ENCODE measurements at places on chromosomes 16 and 17. TPM values are rescaled to one million over a fixed set of nuclear protein-coding genes. Genes with fewer than 3 reads are reported as not detected.

DNA sequence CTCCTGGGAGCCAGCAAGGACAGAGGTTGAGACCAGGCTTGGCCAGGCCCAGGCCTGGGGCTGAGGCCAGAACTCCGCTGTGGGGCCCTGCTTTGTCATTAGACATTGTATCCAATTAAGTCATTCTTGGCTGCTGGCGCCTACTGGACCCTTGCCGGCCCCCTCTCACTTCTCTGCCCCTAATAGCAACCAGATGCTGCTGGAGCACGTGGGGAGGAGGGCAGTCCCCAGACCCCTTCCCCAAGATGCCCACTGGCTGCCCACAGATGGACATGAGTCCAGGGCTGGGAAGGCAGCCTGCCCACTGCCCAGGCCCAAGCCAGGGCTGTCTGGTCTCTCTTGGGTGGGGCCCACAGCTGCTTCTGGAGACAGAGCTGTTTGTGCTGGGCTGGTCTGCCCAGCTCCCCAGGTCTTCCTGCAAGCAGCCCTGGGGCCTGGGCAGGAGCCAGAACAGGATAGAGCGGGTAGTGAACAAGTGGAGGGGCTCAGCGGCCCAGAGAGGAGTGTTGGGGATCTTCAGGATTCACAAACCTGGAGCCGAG, 7.8 kb downstream of the PLXDC1 start:
- H3K4me1 ChIP-seq = no peaks in the 10 kb centered on the region
- no peaks in the 10 kb centered on the region for H3K27me3 ChIP-seq
- no peaks in the 10 kb centered on the region for H3K36me3 ChIP-seq

CES1 gene
- total RNA-seq = 0.37 TPM

DNA sequence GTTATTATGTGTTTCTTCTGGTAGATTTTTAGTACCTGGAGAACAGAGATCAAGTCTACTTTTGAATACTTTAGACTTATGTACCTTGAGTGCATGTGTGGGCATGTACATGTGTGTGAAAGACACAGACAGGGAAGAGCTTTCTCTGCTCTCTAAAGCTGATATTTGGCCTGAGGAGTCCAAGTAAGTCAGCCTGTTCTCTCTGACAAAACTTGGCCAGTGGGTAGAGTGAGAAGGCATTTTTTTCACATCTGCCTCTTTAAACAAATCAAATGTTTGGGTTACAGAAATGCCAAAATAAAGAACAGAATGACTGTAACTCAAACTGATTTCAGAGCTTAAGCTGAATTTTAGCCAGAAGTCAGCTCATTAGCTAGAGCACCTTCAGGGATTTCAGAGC, 309.7 kb upstream of the DYNLRB2 start:
- no peak for DNase-seq
- no peak overlapping the region for H3K4me3 ChIP-seq
- H3K4me1 ChIP-seq = no peaks in the 10 kb centered on the region

BOLA2 gene
- total RNA-seq = 17.4 TPM

- no peak overlapping the region for H3K27ac ChIP-seq
- DNase-seq = no peak
- H3K36me3 ChIP-seq = no peaks in the 10 kb centered on the region
- H3K4me1 ChIP-seq = no peaks in the 10 kb centered on the region
Measured at GRCh38 chr17:66633317-66633965, 201.5 kb upstream of the CACNG5 start.

MT1G gene
- total RNA-seq = not detected

Data from B cell (primary cell).